Lung microvascular endothelial cell (primary cell): ENCODE measurements at places on chromosomes 13 and 19.
A peak's percentile ranks its signal among the peaks of the same experiment; 100 is the strongest.

DNA sequence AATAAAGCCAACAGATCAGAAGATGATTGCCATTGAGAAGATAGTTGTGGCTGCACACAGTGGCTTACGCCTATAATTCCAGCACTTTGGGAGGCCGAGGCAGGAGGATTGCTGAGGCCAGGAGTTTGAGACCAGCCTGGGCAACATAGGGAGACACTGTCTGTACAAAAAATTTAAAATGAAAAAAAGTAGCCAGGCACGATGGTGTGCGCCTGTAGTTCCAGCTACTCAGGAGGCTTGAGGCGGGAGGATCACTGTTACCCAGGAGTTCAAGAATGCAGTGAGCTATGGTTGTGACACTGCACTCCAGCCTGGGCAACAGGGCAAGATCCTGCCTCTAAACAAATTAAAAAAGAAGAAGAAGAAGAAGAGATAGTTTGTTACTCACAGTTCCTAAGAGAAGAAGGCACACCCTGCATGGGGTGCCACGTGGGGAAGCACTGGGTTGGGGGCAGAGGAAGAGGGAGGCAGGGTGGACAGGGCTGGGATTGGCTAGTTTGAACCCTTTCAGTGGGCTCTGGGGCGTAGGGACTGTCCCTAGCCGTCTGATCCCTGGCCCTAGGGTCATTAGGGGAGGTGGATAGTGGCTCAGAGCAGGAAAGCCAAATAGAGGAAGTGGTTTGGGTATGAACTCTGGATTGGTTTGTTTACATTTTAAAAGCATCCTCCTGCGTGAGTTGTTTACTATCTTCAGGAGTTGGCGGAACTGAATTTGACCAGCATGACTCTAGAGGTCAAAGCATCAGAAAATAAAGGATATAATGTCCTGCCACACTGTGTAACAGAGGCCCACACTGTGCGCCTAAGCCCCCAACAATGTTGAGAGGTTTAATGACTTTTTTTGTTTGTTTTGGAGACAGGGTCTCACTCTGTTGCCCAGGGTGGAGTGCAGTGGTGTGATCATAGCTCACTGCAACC is 60.5 kb upstream of the MEDAG start:
- no peak for DNase-seq

DNA sequence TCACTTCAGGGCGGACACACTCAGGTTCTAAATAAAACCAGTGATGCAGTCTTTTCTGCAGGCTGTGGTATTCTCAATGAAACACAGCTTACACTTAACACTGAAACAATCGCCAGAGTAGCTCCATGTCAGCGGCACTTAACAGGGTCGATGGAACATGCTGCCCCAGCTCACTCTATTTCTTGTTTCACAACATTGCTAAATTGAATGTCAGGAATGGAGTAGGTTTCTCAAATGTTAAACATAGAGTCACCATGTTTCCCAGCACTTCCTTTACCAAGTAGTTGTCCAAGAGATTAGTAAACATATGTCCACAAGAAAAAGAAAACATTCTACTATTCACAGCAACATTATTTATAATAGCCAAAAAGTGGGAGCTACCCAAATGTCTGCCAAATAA is 306.9 kb downstream of the SLITRK6 start:
- DNase-seq: no peak

DNA sequence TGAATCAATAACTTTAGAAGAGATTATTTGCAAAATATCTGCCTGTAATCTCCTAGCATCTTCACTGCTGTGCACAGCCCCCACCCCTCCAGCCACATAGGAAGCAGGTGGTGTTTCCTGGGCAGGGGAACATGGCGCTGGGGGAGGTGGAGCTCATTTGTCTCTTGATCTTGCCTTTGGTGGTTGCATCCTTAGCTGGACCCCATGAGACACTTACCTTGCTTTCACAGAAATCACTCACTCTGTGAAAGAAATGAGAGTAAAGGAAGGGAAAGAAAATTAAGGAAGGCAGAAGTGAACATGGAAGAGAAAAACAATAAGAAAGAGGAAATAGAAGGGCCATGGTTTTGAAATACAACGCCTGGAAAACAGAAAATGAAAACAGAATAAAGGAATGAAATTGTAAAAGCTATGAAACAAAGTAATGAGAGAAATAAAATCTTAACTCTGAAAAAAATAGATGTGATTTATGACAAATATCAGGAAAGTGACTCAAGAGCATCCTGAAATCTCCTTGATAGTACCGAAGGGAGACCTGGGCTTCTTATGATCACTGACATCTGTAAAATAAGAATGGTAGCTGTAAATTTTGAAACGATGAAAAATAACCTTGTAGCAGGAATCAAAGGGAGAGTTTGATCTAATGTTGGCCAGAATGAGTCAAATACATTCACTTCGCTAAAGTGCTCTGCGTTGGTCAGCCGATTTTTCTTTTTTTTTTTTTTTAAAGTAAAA is 17.2 kb upstream of the RNASEH2B start:
- DNase-seq: no peak

GRCh38 chr13:113064534-113065405 is 40.8 kb upstream of the F7 start:
- no peak for DNase-seq

DNA sequence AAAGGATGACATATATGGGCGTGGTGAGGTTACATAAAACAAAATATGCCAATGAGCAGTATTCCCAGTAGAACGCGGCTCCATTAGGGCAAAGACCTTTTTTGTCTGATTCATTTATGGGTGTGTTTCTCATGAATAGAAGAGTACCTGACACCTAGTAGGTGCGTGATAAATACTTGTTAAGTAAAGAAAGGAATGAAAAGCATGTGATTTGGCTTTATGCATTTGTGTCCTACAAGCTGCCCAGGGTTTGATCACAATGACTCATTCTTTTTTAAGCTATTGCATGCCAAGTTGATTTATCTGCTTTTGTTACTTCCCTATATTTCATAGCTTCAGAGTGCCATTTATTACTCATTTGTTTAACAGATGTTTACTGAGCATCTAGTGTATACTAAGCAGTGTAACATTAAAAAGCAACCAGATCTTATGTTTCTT is 19.1 kb upstream of the KCTD4 start:
- peak; percentile 83 for DNase-seq

GRCh38 chr13:78102121-78102677 is 183.6 kb upstream of the EDNRB start:
- peak; percentile 95 for DNase-seq

DNA sequence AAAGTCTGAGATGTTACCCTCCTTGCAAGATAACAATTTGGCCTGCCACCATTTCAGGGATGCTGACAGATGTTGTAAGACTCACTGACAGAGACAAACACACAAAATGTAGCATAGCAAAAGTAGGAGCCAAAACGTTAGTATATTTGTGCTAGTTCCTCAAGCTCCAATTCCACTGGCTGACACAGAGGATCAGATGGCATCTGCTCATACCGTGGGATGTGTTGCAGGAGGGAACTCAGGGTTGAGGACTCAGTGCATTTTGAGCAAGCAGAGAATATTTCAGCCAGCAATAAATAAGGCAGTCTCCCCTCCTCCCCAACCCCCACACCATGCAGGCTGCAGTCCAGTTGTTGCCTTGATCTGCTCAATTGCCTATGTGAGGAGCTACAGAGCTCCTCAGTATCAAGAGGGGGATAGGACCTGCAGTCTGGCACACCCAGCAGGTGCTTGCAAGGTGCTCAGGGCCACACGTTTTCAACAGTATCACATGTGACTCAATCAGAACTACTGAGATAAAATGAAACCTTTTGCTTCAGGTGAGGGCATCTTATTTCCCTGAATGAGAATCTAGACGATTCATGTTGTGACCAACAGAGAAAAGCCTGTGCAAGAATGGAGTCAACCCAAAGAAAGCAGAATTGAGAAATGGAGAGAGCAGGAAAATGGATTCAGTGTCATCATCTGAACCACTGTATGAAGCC is 23.6 kb upstream of the LRCH1 start:
- DNase-seq: no peak

DNA sequence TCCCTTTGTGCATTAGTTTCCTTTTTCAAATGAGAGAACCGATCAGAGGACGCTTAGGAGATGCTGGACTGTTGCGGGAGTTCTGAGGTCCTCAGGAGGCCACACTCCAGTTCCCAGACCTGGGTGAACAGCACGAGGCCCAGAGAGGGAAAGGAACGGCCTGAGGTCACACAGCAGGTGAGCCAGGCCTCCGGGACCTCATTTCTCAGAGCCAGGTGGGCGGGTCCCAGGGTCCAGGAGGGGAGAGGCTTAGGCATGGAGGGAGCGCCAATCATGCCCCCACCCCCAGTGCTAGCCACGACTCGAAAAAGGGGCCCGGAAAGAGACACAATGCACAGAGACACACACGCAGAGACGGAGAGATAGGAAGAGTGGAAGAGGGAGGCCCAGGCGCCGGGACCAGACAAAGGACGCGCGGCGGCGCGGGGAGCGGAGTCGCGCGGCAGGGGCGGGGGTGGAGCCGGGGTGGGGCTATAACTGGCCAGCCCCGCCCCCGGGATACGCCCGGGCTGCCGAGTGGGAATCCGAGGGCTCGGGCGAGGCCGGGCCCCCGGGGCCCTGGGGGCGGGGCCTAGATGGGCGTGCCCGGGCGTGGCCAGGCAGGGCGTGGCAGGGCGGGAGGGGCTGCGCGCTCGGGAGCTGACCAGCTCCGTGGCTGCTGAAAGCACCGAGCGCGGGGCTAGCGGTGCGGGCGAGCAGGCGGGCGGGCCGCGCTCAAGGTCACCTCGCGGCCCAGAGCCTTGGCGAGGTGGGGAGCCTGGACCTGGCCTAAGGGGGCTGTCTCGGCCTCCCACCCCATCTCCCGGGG is 1.6 kb downstream of the ELAVL3 start:
- no peak for DNase-seq

DNA sequence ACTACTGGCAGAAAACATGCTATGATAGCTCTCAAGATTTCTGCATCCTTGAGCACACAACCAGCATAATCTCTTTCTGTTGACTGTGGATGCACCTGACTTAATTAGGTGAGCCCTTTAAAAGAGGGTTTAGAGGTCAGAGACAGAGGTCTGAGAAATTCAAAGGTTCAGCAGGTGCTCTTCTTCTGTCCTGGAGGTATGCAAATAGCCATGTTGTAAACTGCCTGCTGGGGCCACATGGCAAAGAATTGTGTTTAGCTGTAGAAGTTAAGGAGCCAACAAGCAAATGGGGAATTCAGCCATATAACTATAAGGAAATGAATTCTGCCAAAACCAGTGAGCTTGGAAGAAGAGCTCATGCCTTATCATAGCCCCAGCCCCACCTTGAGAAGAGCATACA is 11.6 kb upstream of the DCLK1 start:
- DNase-seq: no peak

- DNase-seq: no peak
Observed at GRCh38 chr19:28960986-28961705, 251.8 kb downstream of the UQCRFS1 start.

DNA sequence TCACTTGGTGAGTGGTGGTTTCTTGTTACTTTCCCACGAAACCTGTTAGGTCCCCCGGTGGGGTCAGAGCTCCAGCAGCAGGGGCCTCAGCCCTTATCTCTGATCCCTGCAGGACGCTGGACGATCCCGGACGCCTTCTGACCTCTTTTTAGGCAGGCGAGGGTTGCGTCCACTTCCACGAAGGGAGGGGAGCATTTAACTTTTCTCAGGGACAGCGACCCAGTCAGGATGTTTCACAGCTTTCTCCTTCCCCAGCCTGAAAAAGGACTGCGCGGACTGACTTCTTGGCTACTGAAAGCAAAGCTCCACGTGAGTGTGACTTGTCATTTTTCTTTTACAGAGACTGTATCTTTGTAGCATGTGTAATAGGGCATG is 692 bp downstream of the ZNF234 start:
- peak; percentile 51 for DNase-seq

GRCh38 chr13:111859354-111860230 is 207.4 kb upstream of the SOX1 start:
- DNase-seq: no peak

DNA sequence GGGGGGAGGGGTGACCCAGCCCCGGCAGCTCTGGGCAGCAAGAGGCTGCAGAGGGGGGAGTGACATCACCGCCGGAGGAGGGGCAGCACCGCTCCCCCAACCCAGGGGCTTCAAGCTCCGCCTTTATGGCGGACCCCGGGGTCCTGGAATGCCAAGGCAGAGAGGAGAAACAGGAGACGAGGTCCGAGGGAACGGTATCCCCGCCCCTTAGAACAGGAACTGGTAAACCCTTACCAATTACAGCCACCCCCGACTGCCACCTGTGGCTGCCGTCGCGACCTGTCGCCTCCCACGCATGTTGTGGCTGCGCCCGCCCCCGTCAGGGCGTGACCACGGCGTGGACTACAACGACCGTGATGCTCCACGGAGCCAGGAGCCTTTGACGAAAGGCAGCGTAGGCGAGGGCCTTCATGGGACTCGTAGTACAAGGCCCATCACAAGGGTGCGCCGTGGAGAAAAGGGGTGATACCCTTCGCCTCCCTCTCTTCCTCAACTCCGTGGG is 4.1 kb upstream of the KCNC3 start:
- DNase-seq: peak; percentile 95

DNA sequence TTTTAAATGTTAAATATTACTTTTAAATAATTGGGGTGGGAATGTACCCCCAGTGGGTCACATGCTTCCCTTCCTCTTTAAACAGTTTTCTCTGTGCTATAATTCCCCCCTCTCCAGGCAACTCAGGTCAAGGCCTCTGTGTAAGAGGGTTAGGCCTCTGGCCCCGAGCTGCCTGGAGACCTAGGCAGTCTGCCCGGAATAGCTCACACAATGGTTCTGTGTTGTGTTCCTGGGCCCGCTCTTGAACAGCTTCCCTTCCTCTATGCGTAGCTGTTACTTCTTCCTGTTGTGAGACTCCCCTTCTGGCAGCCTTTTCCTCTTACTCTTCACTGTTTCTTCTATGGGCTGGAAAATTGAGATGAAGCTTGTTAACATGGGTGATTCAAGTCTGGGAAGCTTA is 14.8 kb upstream of the ZNF492 start:
- no peak for DNase-seq
